Vein endothelial cell (primary cell): ENCODE measurements at places on chromosomes 3 and 15. TPM values are rescaled to one million over a fixed set of nuclear protein-coding genes. Genes with fewer than 3 reads are reported as not detected.

The SFMBT1 gene
- total RNA-seq, result 3.2 and 5.6 TPM in 2 replicates

The OXTR gene
- 0.29 and 0.65 TPM in 2 replicates for total RNA-seq

The PRSS50 gene
- not detected in 2 replicates for total RNA-seq

The CHDH gene
- total RNA-seq, result 0.10 TPM in 1 of 2 replicates, not detected in the other

The SERF2 gene
- total RNA-seq, result 444 and 550 TPM in 2 replicates

The ZPLD1 gene
- under 0.01 TPM in 1 of 2 replicates, not detected in the other for total RNA-seq
